ENCODE measurements at places on chromosomes 4 and X.

GRCh38 chr4:65508168-65508567 is 162.1 kb downstream of the EPHA5 start:
- DNase-seq, result no peak

DNA sequence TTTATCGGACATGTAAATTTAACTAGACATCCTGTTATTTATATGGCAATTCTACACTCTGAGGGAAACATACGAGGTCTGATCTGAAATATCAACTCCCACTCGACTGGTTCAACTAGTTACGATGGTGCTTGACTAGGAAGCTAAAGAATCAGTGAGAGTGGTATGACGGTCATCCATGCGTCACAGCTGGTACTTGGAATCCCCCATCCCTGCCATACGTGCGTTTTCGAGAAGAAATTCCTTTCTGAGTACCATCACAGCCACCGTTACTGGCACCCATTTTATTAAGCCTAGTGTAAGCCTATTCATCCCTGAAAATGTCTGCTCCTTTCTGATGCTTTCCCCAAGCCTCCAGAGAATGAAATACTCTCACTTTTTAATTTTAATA is 695 bp upstream of the PIGA start:
- DNase-seq, result peak; percentile 18

DNA sequence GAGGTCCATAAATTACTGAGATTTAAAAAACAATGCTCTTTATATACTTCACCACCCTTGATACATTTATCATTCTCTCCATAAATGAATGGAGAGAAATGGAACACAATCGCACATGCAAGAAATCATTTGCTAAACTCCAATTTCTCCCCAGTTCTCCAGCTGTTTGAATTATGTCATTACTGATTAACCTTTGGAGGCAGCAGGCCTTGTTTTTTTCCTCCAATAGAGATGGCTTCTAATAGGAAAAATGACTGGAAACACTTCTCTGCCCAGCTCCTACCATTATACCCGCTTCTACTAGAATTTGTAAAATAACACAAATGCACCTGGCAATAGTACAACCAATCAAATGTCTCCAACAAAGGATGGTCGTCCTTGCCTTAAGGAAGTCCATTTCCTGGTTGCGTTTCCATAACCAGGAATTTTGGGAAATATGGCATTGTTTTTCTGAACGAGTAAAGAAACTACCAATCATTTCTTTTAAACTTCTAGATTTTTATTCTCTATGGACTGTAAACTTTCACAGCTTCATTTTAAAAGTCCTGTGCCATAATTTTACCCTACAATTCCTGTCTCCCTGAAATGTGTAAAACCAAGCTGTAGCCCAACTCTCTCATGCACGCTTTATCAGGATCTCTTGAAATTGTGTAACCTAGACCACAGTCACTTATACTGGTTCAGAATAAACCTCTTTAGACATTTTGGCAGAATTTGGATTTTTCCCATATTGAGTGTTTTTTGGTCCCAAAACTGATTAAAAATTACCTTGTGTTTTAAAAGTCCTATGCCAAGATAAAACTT is 60.1 kb downstream of the APBB2 start:
- no peak for DNase-seq

DNA sequence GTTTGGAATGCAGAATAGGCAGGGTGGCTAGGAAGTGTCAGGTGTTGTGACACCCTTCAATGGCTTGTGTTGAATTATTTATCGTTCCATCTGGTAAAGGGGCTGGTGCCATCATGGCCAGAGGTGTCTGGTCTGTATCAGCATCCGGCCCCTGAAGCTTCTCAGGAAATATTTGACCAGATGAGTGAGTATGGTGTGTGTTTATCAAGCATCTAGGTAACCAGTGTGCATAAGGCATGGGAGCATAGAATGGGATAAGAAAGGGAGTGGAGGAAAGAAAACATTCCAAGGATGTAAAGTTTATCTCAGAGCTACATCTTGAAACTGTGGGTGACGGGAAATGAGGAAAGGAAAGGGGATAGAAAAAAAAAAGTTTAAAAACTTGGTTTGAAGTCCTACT is 109.4 kb downstream of the KLHL4 start:
- no peak for DNase-seq
